ENCODE measurements at places on chromosomes 12 and 14.

DNA sequence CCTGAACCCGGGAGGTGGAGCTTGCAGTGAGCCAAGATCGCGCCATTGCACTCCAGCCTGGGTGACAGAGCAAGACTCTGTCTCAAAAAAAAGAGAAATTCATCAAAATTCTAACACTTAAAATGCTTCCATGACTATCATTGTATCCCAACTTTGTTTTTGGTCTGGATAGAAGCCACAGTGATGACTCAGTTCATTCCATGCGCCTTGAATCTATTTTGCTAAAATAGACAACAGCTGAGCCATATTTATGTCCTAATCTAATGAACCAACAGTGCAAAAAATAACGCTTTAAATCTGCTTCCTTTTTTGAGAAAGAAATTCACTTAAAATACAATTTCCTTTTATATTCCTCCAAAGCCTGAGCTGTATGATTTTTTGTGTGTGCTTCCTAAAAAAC is 23.2 kb upstream of the BICD1 start:
- DNase-seq: no peak

DNA sequence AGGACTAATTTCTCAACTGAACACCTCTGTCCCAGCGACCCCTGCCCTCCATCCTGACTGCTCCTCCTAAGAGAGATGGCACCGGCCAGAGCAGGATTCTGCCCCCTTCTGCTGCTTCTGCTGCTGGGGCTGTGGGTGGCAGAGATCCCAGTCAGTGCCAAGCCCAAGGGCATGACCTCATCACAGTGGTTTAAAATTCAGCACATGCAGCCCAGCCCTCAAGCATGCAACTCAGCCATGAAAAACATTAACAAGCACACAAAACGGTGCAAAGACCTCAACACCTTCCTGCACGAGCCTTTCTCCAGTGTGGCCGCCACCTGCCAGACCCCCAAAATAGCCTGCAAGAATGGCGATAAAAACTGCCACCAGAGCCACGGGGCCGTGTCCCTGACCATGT is 756 bp downstream of the RNASE7 start:
- no peak for DNase-seq

DNA sequence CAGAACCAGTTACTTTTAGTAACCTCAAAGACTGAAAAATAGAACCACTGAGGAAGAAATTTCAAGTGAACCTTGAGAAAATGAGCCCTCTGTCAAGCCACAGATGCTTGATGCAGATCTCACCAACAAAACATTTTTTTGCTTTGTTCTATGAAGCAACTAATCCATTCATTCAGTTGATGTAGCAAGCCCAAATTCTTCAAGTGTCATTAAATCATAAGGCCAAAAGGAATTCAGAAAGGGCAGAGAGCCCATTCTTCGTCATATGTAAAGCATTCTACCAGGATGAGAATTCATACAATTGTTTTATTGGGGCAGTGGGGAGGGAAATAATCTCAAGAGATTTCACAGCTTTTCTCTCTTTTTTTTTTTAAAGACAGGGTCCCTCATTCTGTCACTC is 218.0 kb upstream of the RGS6 start:
- no peak for DNase-seq

DNA sequence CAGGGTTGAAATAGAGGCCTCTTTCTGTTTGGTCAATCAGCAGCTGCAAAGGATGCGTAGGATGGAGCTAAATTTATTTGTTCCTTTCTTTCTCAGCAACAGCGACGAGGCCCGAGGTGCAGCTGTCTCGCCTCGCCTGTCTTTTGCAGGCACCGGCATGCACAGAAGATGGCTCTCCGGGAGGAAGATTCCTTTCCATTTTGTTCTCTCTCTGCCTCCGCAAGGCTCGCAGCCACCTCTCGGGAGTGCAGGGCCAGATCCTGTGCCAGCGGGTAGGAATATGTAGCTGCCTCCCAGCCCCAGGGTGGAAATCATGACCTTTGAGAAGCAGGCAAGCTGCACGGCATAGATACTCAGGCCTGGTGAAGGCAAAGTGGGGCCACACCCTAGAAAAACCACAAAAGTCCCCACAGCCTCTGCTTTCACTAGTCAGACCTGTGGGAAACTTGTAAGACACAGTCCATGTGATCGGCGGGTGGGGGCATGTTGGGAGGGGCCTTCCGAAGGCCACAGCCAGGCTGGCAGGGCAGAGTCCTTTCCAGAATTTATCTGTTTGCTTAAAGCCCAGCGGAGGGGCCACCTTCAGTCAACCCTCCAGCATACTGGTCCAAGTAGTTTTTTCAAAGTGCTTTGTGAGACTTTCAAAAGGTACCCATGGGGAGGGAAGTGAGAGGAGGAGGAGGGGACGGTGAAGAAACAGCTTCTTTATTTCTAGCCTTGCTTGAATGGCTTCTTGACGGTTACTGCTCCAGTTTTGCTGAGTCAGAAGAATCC is at the start of gene MAP1LC3B2:
TSS of gene MAP1LC3B2 (plus strand) at position 220 of the 774 bp plus-strand sequence. CDS start 16,562 bp downstream, outside the sequence.
- DNase-seq: no peak

DNA sequence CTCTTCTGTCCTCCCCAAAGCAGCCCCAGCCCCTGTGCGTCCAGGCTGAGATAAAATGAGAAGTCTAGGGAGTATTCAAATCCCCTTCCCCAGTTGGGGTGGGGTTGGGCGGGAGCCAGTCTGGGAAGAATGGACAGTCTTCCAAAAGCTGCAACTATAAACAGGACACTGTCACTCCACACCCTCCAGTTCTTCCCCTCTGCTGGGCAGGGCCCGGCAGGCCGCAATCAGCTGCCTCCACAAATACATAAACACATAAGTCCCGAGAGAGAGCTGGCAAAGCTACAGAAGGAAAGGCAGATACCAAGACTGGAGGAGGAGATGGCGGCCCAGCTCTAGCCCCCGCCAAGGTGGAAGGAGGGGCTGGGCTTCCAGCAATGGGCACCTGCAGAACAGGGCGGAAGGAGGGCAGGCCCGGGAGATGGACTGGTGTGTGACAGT is 12.7 kb downstream of the LTBP2 start:
- DNase-seq: no peak

GRCh38 chr14:51014625-51015024 is 70.3 kb upstream of the PYGL start:
- no peak for DNase-seq

- no peak for DNase-seq
Observed at GRCh38 chr12:8985213-8985754, 4.1 kb upstream of the KLRG1 start.

DNA sequence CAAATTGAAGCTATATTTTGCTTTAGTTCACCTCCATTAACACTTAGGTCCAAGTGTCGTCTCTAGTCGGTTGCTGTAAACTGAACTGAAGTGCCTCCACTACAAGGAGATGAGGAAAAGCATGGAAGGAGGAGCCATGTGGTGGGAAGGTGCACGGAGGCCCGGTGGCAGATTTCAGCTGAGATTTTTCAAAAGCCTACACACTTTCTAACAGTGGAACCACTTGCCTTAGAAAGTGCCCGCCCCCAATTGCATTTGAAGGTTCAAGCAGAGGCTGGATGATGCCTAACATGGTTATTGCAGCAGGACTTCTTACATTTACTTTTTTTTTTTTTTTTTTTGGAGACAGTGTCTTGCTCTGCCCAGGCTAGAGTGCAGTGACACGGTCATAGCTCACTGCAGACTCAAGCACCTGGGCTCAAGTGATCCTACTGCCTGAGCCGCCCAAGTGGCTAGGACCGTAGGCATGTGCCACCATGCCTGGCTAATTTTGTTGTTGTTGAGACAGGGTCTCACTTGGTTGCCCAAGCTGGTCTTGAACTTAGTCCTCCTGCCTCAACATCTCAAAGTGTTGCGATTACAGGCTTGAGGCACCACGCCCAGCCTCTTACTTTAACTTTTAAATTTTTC is 27.6 kb downstream of the EML1 start:
- no peak for DNase-seq

- no peak for DNase-seq
Observed at GRCh38 chr12:58915634-58916033, 4.7 kb downstream of the LRIG3 start.

GRCh38 chr12:131721548-131721947 is 10.7 kb downstream of the SFSWAP start:
- no peak for DNase-seq

- DNase-seq: no peak
Observed at GRCh38 chr12:55666508-55666907, 29.8 kb downstream of the OR10P1 start.

DNA sequence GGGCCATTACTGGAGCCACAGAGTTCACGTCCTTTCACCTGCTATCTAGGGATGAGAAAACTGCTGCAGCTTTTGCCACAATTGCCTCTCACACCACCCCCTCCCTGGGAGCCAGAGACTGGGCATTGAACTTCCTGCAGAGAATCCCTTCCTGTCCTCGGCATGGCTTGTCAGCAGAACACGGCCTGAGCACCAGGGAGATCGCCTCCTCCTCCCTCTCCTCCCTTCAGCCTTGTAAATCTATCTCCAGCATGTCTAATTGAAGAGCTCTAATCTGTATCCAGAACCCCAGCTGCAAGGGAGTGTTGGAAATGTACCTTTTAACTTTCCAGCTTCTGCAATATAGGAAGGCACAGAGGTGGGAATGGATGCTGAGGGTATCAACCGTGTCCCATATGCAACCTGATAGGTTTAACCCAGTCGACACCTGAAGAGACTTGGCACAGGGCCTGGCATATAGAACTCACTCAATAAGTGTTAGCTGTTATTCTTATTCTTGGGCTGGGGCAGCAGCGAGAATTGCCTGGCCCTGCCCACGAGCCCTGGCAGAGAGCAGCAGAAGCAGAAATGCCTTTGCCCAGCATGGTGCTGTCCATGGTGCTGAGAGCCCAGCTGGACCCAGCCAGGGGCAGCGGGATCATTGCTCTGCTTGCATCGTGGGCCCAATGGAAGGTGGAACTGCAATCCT is 26.8 kb downstream of the TMEM63C start:
- no peak for DNase-seq

GRCh38 chr12:83461336-83461935 is 774.7 kb downstream of the TMTC2 start:
- no peak for DNase-seq

GRCh38 chr14:91354979-91355685 is 62.5 kb downstream of the CCDC88C start:
- DNase-seq: no peak

DNA sequence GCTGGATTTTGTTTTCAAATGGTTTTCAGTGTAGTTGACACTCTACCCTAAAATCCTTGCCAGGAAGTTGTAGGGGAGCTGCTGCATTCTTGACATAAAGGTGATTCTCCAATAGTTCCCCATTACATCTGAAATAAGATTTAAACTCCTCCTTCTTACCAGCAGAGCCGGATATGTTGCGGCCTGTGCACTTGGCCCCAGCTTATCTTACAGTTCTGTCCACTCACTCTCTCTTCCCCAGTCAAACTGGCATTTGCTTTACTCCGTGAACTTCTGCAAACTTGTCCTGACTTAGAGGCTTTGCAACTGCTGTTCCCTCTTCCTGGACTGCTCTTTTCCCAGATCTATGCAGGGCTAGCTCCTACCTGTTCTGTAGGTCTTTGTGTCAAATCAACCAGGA is 929.5 kb downstream of the VRK1 start:
- no peak for DNase-seq

DNA sequence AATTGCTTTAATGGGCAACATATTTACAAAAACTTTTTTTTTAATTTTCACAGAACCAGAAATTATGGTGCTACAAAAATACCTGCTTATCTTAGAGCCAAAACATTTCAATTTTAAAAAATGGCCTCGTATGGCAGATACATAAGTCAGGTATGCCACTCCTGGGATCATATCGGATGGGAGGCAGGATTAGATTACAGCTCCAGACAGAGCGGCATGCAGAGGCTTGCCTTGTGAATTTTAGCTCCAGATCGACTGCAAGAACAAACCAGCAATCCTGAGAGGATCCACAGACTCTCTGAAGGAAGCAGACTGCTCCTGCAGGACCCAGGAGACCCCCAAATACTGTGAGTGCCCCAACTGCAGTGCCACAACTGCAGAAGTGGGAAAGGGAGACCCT is 169.3 kb upstream of the AMIGO2 start:
- no peak for DNase-seq

GRCh38 chr14:32167907-32168306 is 33.9 kb upstream of the RNU6-7 start:
- DNase-seq: no peak

DNA sequence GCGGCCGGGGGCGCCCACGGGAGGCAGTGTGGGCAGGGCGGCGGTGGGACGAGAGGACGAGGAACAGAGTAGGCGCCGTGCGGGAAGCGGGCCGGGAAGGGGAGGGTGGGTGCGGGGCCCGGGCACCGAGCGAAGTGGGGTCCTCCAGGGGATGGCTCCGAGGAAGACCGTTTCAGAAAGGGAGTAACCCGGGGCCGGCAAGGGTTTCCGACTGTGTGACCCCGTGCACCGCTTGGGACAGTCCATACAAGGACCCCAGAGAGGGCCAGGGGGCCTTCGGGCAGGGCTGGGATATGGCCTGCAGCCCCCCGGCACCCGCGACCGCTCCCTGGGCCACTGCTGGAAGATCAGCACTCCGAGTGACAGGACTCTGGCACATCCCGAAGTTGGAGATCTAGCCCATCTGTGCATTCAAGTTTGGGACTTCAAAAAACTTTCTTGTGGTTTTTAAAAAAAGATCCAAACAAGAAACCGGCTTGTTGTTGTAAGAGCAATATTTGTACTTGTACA is 448 bp downstream of the TSPAN9 start:
- DNase-seq: no peak

DNA sequence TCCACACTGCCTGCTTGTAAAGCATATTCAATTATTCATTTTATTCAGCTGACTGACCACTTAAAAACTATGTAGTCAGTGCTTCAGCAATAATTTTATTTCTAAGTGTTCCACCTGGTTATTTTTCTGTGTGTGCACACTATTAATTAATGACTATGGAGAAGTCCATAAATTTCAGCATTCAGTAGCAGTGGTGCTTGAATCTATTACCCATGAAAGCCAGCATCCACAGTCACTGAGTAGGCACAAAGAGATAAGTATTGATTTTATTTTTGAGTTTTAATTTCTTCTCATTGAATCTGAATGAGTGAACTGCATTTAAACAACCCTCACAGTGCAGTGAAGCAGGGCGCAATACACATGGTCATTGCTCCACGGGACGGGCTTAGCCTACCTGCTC is 643.1 kb downstream of the GALC start:
- no peak for DNase-seq

- DNase-seq: no peak
Observed at GRCh38 chr12:262817-263216, at the start of gene SLC6A13. SLC6A13 (minus strand) TSS chr12:262836; CDS start chr12:260052, 2,784 bp downstream.

DNA sequence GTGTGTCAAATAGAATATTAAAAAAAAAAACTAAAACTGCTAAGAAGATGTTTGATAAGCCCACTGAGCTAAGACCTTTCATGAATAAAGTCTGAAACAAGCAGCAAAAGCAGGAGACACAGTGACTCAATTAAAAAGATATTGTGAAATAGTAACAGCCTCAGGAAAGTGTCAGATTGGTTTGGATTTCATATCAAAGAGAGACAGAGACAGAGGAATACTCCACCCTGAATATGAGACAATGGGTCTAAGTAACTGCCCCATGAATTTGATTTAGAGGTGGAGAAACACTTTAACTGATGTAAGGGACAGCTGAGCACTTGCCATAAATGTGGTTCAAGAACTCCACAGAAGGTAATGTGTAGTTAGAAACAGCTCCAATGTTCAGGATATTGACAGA is 277.9 kb upstream of the FOXG1 start:
- no peak for DNase-seq
